ENCODE measurements at places on chromosomes 4 and X.

- no peak for DNase-seq
Observed at GRCh38 chrX:74781507-74782034, 143.7 kb downstream of the NEXMIF start.

DNA sequence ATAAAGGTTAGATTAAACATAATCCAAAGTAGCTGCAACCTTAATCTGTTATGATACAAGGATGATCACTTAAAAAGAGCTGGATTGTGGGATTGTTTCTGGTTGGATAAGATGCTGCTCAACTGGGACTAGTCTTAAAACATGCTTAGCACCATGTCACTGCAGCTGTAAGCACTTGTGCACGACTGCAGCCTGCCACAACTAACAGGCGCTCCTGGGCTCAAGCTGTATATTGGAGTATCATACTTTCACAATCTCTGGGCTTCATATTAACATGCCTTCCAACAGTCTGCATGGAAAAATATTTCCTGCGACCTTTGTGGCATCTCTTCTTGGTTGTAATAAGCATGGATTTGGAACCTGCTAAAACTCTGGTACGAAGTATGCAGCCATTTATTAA lies 493.0 kb upstream of the PITX2 start:
- no peak for DNase-seq

DNA sequence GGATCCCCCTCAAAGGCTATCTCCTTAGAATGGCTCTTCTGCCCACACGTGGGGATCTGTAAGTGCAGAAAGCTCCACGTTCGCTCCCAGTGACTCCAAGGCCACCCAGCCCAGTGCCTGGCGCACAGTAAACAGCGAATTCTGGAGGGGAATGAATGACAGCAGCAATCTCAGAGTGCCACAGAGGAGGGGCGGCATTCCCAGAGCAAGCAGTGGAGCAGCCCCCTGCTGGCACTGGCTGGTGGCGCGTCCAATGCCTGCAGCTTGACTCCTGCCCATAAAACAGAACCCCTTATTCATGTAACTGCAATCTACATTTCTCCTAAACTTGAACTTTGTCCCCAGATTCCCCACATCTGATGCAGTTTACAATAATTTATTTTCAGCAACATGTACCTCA lies 6.9 kb upstream of the HELT start:
- no peak for DNase-seq

DNA sequence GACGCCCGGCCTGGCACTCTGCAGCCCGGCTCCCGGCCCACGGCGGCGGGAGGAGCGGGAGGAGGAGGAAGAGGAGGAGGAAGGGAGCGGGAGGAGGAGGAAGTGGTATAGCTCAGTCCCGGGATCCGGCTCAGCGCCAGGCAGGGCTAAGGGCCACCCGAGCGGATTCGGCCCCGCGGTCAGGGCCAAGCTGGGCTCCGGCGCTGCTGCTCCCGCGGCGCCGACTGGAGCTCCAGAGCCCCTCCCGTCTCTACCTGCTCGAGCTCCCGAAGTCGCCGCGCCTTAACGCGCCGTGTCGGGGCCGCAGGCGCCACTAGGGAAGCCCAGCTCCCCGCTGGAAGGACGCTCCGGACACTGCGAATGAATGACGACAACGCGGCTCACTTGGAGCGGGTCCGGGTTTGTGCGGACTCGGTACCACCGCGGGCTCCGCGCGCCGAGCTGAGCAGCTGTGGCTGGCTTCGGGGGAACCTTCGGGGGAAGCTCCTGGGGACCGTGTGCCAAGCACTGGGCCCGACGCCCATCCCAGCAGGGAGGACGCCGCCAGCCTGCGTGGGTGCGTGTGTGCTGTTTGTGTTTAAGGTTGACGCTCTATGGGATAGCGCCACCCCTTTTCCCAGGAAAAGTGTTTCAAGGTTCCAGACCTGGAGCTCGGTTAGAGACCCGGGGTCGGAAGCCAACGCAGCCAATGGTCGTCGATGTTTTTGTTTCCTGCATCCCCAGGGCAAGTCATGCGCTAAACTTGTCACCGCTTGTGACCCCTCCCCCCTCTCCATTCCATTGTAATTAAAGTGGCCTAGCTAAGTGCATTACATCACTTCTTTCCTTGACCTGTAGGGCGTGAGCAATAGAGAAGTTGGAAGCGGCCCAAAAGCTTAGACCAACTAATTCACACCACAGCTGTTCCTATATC lies at the start of gene TBC1D9:
Gene TBC1D9, minus strand, starts transcription at position 67 of the 913 bp plus-strand sequence. CDS start 340 bp downstream, outside the sequence.
- peak; percentile 86 for DNase-seq

DNA sequence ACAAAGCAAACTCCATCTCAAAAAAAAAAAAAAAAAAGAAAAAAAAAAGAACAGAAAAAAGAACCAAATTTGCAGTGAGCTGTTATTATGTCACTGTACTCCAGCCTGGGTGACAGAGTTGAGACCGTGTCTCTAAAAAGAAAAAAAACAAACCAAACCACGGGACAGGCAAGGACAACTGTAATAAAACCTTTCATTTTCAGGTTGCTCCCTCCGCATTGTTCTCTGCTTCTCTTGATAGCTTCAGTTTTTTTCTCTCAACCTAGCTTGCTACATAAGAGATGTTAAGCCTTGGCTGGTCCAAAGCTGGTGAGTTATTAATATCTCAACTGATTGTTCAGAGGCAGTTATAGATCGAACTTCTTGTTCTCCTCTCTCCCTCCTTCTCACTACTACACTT lies 23.1 kb upstream of the ELF2 start:
- no peak for DNase-seq

DNA sequence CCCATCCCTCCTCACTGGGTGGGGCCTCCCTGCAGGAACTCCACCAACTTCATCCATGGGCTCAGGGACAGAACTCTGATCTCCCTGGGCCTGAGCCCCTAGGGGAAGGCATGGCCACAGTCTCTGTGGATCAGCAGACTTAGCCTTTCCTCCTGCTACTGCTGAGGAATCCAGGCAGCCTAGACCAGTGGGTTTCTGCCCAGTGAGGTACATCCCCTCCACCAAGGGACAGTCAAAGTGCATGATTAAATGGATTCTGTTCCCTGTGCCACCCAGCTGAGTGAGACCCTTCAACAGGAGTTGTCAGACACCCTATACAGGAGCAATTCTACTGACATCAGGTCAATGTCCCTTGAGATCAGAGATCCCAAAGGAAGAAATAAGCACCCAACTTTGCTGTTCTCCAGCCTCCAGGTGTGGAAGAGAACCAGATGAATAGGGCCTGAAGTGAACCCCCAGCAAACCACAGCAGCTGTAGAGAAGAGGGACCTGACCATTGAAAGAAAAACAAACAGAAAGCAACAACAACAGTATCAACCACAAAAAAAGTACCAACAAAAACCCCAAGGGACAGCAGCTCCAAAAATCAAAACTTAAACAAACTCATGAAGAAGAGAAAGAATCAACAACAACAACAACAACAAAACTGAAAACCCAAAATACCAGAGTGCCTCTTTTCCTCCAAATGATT lies 84.8 kb downstream of the CHIC1 start:
- DNase-seq = no peak

DNA sequence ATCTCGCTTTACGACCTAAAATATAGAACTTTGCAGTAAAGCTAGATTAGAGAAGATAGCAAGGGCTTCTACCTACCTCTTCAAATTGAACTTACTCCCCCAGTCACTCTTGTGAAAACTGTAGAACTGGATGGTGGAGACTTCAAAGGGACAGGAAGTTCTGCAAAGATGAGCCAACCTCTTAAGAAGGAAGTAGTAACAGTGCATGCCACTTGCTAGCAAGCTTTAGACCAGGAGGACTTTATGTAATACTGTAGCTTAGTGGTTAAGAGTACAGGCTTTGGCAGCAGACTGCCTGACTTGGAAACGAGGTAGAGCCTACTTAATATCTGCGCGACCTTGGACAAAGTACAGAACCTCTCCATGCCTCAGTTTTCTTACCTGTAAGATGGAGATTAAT lies 27.5 kb upstream of the VBP1 start:
- no peak for DNase-seq

DNA sequence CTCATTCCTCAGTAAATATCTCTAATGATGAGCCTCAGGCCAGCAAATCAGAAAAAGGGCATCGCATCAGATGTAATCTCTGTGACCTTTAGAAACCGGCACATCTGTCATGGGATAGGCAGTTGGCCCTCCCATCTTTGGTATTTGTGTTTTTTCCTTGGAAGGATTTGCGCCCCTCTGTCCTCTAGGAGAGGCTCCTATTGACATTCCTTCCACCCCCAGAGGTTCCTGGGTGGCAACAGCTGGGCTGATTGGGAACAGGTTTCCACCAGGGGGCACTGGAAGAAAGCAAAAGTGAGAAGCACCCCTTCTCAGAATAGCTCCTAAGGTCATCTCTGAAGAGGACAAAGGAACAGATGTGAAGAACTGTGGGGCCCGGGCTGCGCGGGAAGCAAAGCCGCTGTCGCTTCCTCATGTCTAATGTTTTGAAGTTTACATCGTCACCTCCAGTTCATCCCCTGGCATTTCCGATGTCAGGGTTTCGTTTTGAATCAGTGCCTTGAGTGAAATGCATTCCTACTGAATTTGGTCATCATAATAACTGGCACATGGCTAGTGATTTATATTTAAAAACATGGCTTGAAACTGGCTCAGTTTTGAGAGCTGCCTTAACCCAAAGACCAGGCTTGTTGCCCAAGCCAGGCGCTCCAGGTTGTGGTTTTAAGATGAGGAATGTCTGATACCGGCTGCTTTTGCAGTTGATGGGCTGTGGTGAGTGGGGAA lies 6.2 kb downstream of the TXK start:
- peak; percentile 79 for DNase-seq

All from mucosa of descending colon (tissue), 3 donors.